K562 (cell line): ENCODE measurements at places on chromosomes 11 and 22. TPM values are rescaled to one million over a fixed set of nuclear protein-coding genes. Genes with fewer than 3 reads are reported as not detected.
A peak's percentile ranks its signal among the peaks of the same experiment; 100 is the strongest.

GRCh38 chr11:125952559-125952958, 6.7 kb downstream of the VSIG10L2 start:
- no peak for DNase-seq

DNA sequence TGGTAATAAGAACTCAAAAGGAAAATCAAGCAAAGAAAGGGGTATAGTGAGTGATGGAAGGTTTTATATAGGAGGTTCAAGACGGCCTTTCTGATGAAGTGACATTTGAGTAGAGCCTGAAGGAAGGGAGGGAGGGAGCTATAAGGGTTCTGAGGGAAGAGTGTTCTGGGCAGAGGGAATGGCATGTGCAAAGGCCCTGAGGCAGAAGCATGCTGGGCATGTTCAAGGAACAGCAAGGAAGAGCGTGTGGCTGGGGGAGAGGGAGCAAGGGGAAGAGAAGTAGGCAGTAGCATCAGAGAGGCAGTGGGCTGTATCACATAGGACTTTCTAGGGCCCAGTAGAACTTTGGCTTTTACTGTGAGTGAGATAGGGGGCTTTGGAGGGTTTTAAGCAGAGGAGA, 108.9 kb upstream of the NAV2 start:
- no peak for DNase-seq

DNA sequence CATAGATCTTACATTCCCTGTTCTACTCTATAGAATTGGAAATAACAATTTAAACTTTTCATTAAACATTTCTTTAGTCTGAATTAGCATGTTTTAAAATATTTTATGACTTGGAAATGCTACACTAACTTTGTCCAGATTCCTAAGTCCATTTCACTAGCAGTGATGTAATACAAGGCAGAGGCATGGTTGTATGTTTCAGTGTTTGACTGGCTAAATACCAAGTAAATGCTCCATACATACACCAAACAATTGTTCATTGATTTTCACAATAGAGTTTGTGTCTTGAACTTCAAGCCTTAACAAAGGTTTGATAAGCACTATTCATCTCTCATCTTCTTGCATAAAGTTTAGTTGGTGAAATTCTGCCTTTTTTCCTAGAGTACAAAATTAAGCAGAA, 13.5 kb downstream of the ZBED5 start:
- DNase-seq, result no peak

DNA sequence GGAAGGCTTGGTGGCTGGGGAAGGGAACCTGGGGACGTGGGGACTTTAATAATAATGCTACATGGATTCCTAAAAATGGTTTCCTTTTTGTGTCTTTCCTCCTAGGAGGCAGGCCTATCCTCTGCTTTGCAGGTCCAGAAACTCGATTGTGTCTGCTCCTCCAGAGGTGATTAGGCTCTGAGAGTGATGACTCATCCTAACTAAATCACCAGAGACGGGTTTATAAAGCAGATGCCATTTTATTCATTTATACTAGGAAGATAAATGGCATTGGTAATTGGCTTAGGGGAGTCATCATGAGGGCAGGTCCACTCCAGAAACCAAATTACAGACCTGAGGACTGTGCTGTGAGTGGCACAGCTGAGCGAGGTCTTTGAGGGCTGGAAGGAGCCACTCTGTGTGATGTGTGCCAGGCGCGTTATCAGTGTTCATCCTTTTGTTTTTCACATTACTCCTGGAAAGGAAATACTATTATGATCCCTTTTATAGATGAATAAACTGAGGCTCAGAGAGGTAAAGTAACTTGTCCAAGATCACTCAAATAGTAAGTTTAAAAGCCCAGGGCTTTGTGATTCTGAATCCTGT, 7.1 kb downstream of the NLRX1 start:
- DNase-seq, result peak; percentile 54

GRCh38 chr11:34975482-34975881, 59.1 kb downstream of the PDHX start:
- no peak for DNase-seq

- peak; percentile 92 for DNase-seq
These were observed 72.4 kb downstream of the TEAD1 start for GRCh38 chr11:12746593-12747097.

- no peak for DNase-seq
These were observed 65.2 kb downstream of the MYH9 start for GRCh38 chr22:36322602-36322915.

- no peak for DNase-seq
These were observed 6.0 kb upstream of the LIF start for GRCh38 chr22:30252411-30253204.

GRCh38 chr11:93655581-93656255, 5.8 kb upstream of the CEP295 start:
- no peak for DNase-seq

DNA sequence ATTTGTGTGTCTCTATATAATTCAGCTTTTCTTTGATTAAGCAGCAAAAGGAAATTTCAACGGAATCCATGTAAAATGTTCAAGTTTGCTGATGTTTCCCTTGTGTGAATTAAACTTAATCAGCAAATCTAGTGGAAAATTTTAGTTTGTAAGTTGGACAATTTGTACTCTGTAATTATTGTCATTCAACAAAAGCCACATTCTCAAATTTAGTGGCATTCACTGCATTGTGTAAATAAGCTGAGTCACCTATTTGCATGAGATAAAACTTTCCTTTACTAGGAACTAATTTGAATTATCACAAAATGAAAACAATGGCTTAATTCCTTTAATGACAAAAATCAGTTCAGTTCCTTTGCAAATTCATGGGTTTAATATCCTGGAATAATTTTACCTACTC, 784.2 kb upstream of the CCDC179 start:
- DNase-seq, result no peak

GAB2 gene
- 25.4 and 35.2 TPM in 2 replicates for total RNA-seq

GRCh38 chr22:36728505-36728904, 25.0 kb upstream of the CACNG2 start:
- DNase-seq, result no peak

- peak; percentile 96 for DNase-seq
These were observed at the start of gene DAGLA for GRCh38 chr11:61679893-61680621. Gene DAGLA, plus strand, starts transcription at chr11:61680391. Its CDS starts 39,765 bp downstream, at chr11:61720156.

DNA sequence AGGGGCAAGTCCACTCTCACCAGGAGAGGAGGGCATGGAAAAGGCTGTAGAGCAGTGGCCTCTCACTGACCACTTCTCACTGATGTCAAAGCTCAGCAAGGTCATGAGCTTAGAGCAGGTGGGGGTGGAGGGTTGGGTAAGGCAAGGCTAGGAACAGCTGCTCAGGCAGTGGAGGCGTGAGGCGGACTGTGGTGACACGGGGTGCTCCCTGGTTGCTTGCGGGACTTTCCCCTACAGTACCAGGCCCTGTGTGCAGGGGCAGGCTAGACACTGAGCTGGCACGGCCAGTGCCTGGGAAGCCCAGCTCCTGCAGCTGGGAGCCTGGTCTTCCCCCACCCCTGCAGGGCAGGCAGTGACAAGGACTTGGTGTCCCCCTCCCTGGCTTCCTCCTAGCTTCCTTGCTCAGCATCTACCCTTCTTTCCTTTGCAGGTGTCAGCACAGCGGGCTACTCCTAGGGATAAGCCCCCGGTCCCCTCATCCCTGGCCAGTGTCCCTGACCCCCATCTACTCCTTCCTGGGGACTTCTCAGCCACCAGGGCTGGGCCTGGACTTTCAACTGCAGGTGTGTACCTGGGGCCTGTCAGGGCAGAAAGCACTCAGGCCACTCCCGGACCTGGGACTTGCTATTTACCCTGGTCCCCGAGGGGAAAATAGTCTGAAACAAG, 45.6 kb downstream of the PISD start:
- no peak for DNase-seq

LARGE1 gene
- total RNA-seq, result 0.22 and 0.66 TPM in 2 replicates

IGF2 gene
- 0.16 and 0.67 TPM in 2 replicates for total RNA-seq

GRCh38 chr22:50341977-50342650, 1.0 kb upstream of the PPP6R2 start:
- DNase-seq, result peak; percentile 58

DNAJB13 gene
- total RNA-seq, result not detected in 2 replicates
